ENCODE measurements at places on chromosomes 5 and 9. TPM values are rescaled to one million over a fixed set of nuclear protein-coding genes. Genes with fewer than 3 reads are reported as not detected.

The AQP7 gene
- not detected for total RNA-seq

The OSTF1 gene
- total RNA-seq: 52.5 TPM

The CDH6 gene
- 11.3 TPM for total RNA-seq

The RGS7BP gene
- not detected for total RNA-seq

The SLC34A3 gene
- 0.14 TPM for total RNA-seq

The BTNL8 gene
- total RNA-seq: not detected

The CREBRF gene
- total RNA-seq: 0.65 TPM

The ANKRD18B gene
- 10.9 TPM for total RNA-seq

The PAEP gene
- total RNA-seq: not detected

Measured in airway epithelial cell (primary cell).